ENCODE measurements at places on chromosomes 13 and 19.

DNA sequence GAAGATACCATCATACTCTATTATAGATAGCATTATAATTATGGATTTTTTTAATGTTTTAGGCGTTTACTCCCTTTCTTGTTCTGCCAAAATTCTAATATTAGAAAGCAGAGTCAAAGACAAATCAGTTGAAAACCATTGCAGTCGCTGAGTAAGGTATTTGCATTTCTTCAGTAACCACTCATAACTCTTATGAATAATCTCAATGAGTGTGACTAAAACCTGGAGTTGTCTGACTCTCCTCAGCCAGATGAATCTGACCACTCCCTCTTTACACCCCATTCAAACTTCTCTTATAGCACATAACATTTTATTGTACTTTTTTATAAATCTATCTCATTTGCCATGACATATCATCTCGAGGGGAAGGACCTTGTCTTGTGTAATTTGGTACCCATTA lies 1006.5 kb downstream of the DIAPH3 start:
- no peak for DNase-seq

- no peak for DNase-seq
Observed at GRCh38 chr19:41297628-41298347, 12.2 kb upstream of the CCDC97 start.

DNA sequence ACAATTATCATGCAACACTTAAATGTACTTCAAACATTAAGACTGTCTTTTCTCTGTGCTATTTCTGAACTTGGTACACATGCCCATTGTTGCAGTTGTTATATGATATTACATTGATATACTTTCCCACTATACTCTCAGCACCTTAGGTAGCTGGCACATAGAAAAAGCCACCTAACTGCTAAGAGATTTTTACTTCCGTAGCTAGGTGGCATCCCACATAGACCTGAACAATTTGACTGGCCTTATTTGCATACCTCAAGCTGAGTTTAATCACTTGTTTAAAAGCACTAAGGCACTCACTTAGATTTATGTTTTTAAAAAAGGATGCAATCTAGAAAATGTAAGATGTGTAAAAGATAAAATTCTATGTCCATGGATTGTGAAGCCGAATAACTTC lies 194.2 kb downstream of the POU4F1 start:
- no peak for DNase-seq

GRCh38 chr19:15866636-15867035 lies 31.2 kb downstream of the CYP4F2 start:
- DNase-seq = no peak

DNA sequence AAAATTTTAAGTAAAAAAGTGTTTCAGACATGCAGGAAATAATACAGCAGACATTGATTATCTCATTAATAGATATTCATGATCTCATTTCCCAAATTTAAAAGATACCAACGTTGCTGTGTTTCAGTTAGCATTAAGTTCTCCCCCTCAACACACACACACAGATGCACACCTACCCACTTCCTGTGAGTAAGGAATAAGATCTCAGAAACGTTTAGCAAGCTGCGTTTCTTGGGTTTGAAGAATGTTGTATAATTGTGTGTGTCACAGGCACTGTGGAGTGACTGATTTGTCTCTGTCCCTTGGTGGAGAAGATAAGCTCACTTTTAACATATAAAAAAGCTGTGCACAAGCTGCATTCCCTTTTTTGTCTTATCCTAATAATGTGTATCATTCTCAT lies 196.8 kb downstream of the PDS5B start:
- DNase-seq = no peak

DNA sequence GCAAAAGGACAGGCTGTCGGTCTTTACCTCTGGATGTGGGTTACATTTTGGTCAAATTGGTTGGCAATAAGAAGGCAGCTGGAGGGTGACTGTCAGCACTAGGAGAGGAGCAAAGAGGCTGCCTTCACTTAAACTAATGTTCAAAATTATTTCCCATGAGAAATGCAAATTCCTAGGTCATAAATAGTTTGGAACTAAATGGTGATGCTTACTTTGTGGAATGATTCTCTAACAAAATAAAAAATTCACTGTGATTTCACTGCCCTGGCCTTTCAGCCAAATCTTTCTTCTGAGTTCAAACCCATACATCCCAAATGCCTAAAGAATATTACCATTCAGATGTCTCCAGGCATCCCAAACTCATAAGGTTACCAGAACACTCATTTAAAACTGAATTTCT lies 25.0 kb upstream of the OXGR1 start:
- DNase-seq = no peak

DNA sequence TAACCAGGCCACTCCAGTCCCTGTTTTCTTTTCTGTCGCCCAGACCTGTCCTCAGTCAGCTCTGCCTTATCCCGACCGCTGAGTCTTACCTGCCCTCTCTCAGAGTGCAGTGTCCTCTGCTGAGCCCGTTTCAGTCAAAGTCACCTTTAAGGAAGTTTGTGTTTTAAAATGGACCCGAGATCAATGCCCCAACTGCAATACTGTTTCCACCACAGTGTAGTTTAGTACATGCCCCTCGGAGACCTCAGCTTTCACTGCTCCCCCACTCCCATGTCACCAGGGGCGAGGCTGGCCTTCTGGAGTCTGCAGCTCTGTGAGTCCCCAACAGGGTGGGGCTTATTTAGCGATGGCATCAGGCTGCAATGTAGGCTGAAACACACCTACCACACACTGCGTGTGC lies 248.4 kb upstream of the TSHZ3 start:
- no peak for DNase-seq

GRCh38 chr13:112674412-112675365 lies 15.1 kb upstream of the ATP11A start:
- DNase-seq = no peak

GRCh38 chr13:27465611-27466010 lies 15.2 kb upstream of the MTIF3 start:
- DNase-seq = no peak

DNA sequence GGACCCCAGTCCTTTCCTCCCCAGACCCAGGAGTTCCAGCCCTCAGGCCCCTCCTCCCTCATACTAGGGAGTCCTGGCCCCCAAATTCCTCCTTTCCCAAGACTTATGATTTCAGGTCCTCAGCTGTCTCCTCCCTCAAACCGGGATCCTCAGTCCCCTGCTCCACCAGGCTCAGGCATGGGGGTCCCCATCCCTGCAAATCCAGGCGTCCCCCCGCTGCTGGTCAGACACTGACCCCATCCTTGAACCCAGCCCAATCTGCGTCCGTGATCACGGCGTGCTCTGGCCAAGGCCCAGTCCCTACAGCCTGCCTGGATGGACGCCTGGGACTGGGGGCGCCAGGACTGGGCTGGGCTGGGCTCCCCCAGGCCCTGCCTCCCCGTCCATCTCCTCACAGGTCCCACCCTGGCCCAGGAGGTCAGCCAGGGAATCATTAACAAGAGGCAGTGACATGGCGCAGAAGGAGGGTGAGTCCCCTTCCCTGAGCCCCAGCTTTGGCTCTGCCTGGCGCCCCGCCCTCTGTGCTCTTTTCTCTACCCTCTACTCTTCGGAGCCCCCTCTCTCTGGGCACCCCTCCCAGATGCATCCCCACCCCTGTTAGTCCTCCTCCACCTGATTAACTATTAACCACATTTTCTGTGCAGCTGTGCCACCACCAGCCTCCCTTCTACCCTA lies 672 bp downstream of the HPN start:
- no peak for DNase-seq

- DNase-seq = no peak
Observed at GRCh38 chr13:104099750-104100149, 1033.5 kb upstream of the SLC10A2 start.

DNA sequence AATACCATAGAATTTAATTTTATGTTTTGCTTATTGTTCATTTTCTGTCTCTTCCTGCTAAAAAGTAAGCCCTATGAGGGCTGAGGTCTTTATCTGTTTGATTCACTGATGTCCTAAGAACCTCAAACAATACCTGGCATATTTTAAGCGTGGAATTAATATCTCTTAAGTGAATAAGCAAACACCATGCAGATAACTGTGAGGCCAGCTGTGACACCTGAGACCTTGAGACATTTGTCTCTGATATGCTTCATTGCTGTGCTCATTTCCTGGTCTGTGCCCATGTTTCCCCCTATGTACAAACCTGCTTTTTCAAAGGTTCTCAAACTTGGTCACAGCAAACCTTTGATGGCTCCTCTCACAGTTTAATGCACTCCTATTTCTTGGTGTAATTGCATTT lies 254.6 kb downstream of the COG6 start:
- DNase-seq = peak; percentile 12

- DNase-seq = no peak
Observed at GRCh38 chr13:41811588-41812021, 149.3 kb downstream of the VWA8 start.

- DNase-seq = no peak
Observed at GRCh38 chr19:51311351-51312257, at the start of gene IGLON5. IGLON5 (plus strand) TSS chr19:51311644; CDS start chr19:51311848, 204 bp downstream.

- no peak for DNase-seq
Observed at GRCh38 chr19:46841458-46842083, 9.1 kb downstream of the AP2S1 start.

DNA sequence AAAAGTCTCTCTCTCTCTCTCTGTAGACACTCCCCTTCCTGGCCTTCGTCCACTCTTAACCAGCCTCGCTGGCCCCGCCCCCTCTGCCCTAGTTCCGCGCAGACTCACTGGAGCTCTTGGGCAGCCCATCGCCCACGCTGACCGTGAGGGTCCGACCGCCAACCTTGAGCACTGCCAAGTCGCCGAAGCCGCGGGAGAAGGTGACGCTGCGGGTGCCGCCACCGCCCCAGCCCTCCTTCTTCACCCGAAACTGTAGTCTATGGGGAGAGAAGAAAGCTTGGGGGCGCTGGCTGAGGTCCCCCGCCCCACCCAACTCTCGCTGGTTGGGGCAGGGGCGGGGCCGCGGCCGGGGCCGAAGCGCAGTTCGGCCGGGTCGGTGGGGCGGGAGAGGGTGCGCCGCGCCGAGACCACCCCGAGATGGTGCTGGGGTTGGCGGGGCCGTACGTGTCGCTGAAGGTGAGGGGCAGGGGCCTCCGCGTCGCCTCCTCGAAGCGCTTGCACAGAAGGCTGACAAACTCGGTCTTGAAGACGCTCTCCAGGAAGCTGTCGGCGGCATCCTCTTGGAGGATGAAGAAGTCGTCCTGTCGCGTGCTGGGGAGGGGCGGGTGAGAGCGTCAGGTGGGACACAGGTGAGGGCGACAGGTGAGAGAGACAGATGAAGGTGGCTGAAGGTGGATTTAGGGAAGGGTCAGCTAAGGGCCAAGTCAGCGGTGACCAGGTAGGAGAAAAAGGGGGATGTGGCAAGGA lies 12.6 kb upstream of the ZNF414 start:
- peak; percentile 5 for DNase-seq

DNA sequence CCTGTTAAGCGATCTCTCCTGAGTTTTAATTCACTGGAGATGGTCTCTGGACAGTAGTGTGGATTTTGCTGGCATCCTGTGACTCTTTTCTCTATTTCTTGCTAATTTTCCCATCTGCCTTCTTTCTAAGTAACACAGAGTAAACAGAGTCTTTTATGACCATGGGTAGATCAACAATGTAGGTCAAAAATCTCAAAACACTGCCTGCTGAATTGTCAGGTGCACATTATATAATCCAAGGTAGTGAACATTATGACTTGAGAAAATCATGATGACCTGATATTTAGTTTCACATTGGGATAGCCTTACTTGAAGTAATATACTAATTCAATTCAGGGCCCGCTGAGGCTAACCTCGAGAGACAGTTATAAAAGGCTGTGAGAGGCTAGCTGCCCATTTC lies 180.7 kb downstream of the TDRD3 start:
- DNase-seq = no peak

DNA sequence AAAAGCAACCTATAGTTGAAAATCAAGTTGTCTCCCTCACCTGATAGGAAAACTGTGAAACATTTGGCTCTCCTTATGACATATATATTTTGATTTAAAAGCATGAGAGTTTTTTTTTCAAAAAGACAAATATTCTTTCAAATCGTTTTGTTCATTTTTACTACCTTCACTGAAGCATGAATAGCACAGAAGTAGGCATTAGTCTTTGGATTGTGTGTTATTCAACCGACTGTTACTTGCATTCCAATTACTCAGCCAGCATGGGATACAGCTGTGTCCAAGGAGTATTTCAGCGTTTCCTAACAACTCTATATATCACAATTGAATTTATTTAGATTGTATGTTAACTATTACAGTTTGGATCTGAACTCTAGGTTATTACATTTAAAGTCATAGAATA lies 135.2 kb downstream of the PCDH9 start:
- no peak for DNase-seq

Measured in NCI-H2029 treated with DMSO at 0.1 percent for 48 hours (cell line).